ENCODE measurements at places on chromosomes 1 and 21.
A peak's percentile ranks its signal among the peaks of the same experiment; 100 is the strongest.

- no peak for DNase-seq
Measured at GRCh38 chr1:44860891-44861425, 17.9 kb upstream of the PTCH2 start.

GRCh38 chr1:21534674-21535378 lies 25.6 kb downstream of the ALPL start:
- DNase-seq, result peak; percentile 77

GRCh38 chr1:222535455-222535854 lies 12.4 kb downstream of the HHIPL2 start:
- DNase-seq, result no peak

- DNase-seq, result no peak
Measured at GRCh38 chr1:75985827-75986226, 53.6 kb upstream of the ASB17 start.

DNA sequence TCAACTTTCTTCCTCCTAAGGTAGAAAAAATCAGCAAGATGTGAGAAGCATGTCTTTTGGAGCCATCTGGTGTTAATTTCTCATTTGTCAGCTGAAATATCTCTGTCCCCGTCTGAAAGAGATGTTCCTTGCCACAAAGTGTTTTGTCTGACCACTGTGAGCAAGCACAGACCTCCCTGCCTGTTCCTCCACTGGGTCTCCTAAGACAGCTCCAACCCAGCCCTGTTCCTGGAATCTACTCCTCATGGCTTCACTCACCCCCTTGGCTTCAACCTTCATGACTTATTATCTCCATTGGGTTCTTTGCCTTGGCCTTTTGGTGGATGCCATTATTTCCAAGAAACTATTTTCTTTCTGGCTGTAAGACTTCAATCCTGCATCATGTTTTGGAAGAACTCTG lies 65.7 kb upstream of the CACHD1 start:
- no peak for DNase-seq

DNA sequence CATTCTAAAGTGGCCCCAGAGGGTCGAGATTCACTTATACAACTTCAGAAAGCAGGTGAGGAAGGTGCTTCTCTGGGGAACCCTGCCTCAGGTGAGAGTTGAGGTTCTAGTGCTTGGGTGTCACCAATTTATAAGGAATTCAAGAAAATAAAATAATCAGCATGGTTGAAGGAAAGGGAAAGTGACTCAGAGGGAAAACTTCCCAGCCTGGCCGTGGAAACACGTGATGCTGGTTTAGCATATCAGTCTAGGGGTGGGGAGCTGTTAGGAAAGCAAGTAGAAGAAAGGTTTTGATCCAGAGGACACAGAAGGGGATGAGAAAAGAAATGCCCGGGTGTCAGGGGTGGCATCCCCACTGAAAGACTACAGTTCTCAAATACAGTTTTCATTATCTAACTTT lies 37.7 kb upstream of the TMEM125 start:
- no peak for DNase-seq

DNA sequence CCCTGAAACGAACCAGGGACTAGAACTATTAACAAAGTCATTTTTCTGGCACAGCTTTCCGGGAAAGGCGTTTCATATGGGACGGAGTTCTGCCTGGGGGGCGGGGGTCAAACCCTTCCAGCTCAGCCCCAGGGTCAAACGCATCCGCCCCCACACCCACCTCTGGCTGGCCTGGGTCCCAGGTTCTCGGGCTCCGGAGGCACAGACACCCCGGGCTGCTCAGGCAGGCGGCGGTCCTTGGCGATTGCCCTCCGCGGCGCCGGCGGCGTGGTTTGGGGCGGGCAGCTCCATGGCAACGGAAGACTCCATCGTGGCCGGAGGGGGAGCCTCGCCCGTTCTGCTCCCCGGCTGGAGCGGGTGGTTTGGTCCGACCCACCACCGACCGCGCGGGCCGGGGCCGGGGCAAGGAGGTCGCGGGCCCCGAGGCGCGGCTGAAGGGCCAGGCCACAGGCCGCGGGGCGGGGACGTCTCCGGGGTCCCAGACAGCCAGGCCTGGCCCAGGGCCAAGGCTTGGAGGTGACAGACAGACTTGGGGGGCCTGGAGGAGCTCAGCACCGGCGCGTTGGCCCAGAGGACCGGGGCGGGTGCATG lies at the start of gene CFAP74:
CFAP74 (minus strand) TSS at position 246 of the 591 bp plus-strand sequence. CDS start 12,830 bp downstream, outside the sequence.
- no peak for DNase-seq

DNA sequence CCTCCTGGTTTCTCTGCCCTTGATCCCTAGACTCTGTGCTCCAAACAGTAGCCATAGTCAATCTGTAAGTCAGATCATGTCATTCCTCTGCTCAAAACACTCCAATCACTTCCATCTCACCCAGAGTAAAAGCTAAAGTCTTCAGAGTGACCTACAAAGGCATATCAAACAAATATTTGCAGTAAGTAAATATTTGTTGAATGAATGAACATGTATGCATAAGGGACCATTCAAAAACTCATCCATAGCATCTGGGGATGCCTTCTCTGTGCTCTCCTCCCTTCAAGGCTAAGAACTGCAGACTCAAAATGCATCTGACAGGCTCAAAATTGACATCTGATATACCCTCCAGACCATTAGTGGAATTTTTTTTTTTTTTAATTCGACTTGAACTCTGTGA lies 18.1 kb upstream of the AK5 start:
- no peak for DNase-seq

GRCh38 chr21:16419188-16419921 lies 689.6 kb downstream of the USP25 start:
- DNase-seq, result no peak

- DNase-seq, result no peak
Measured at GRCh38 chr1:11387829-11388228, 91.1 kb upstream of the DISP3 start.

DNA sequence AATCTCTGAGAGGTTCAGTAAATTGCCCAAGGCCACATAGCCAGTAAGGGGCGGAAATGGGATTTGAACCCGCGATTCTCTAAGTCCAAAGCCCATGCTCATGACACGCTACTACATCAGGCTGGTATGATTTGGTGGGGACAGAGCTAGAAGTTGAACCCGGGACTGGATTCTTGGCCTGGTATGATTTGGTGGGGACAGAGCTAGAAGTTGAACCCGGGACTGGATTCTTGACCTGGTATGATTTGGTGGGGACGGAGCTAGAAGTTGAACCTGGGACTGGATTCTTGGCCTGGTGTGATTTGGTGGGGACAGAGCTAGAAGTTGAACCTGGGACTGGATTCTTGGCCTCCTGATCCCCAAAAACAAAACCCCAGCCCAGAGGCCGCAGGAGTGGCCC lies 23.0 kb downstream of the EPHB2 start:
- no peak for DNase-seq

DNA sequence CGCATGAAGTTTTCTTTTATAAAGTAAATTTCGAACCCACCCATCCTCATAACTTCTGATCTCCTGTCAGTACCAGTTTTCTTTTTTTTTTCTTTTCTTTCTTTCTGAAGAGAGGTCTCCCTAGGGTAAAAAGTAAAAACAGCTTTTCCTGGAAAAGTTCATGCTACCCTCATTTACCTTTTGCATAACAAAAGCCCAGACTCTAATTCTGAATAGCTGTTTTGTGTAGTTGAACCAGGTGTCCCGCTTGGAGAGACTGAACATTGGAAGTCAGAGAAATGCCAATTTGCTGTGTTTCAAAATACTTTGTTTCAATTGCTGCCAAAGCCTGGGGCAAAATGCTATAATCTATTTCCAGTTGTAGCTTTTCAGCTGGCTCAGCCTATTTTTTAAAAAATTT lies 113.7 kb upstream of the RUNX1 start:
- DNase-seq, result no peak

- no peak for DNase-seq
Measured at GRCh38 chr1:6627841-6628545, 3.3 kb downstream of the THAP3 start.

DNA sequence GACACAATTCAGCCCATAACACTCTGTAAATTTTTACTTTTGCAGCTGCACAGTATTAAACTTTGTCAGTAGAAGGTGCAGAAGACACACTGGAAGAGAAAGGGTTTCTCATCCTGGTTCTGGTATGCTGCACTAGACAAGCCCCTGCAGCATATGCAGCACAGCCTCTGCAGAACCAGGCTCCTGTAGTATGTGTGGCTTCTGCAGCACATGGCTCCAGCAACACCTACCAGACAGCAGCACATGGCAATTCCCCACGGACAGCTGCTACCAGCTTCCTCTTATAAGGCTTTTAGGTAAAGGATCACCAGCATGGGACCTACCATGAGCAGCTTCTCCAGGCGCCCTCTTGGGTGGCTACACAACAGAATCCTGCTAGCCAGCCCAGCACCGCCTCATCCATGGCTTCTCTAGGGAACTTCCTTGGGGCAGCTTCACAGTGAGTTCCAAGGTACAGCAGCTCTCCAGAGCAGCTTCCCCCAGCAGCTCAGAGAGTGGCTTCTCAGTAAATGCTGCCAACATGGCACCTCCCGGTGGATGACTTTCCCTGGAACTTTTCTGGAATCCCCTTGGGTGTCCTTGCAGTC lies 534.4 kb upstream of the CXADR start:
- no peak for DNase-seq

DNA sequence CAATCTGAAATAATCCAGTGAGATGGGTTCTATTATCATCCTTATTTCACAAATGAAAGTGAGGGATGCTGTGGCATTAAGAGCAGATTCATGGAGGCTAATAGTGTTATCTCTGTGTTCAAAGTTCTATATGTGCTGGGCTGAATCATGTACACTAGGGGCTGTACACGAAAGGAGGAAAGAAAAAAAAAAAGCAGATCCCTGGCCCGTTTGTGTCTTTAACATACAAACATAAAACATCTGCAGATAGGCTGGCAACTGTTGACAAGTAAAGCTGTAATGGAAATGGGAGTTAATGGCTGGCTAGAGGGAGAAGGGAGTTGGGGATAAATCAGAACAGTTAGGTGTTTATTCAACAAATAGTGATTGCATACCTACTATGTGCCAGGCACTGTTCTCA lies 3.1 kb downstream of the WNT2B start:
- DNase-seq, result no peak

DNA sequence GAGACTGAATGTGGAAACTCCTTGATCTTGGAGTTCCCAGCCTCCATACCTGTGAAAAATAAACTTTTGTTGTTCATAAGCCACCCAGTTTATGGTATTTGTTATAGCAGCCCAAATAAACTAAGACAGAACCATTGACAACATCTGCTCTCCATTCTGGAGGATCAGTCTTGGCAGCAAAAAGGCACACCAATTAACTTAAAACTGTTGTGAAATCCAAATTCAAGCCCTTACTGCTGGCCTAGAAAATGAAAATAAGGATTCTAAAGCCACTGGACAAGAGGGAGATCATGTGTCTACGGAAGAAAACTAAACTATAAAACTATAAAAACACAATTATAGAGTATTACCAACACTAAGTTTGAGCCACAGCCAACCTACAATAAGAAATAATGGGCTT lies 172.1 kb upstream of the RNPC3 start:
- DNase-seq, result no peak

DNA sequence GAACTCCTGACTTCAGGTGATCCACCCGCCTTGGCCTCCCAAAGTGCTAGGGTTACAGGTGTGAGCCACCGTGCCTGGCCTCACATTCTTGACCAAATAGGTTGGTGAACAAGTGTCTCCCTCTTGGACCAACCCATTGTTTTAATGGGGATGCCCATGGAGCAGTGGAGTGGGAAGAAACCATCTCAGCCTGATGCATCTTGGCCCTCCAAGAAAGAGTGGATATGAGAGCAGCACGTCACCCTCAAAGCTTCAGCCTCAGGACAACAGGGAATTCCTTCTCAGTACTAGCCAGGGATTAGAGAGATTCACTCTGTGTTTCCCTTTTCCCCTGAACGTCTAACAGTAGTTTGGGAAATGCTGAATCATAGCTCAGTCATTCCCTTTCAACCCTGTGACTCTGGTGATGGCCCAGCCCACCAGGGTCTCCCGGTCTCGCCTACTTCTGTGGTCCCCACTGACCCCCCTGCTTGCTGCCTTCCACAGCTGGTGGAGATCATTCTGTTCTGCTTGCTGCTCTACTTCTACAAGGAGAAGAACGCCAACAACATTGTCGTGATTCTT lies 37.4 kb downstream of the NIPAL3 start:
- DNase-seq, result no peak

DNA sequence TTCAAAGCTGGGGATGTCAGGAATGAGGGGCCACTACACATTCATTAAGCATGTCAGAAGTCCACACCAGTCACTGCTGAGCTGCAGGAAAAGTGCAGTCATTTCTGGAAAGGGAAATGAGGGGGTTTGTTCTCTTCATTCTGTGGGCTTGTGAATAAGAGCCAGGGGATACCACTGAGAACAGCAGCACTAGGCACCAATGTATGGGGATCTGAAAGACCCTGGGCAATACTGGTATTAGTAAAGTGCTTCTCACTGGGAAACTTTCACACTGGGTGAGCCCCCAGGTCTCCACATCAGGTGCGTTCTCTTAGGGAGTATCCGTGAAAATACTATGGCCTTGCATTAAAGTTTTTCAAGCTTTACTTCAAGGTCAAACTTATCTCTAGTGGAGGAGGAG lies 49.9 kb downstream of the TGFB2 start:
- no peak for DNase-seq

GRCh38 chr1:94084085-94084484 lies 36.9 kb downstream of the ABCA4 start:
- no peak for DNase-seq

DNA sequence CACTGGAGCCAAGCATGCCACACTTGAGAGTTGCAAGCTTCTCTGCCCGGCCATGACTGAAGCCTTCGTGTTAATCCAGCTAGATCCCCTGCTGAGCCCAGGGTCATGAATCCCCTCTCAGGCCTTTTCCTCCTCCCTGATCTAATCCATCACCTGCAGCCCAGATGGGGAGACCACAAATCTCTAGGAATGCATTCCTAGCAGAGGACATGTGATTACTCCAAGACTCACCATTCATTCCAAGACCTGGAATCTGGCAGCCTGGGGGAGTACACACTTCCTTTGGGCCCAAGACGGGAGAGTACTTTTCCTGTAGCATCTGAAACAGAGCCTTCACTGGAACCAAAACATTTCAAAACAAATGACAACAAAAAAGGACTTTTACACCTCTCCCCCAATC lies 269.3 kb upstream of the NFIA start:
- DNase-seq, result no peak

DNA sequence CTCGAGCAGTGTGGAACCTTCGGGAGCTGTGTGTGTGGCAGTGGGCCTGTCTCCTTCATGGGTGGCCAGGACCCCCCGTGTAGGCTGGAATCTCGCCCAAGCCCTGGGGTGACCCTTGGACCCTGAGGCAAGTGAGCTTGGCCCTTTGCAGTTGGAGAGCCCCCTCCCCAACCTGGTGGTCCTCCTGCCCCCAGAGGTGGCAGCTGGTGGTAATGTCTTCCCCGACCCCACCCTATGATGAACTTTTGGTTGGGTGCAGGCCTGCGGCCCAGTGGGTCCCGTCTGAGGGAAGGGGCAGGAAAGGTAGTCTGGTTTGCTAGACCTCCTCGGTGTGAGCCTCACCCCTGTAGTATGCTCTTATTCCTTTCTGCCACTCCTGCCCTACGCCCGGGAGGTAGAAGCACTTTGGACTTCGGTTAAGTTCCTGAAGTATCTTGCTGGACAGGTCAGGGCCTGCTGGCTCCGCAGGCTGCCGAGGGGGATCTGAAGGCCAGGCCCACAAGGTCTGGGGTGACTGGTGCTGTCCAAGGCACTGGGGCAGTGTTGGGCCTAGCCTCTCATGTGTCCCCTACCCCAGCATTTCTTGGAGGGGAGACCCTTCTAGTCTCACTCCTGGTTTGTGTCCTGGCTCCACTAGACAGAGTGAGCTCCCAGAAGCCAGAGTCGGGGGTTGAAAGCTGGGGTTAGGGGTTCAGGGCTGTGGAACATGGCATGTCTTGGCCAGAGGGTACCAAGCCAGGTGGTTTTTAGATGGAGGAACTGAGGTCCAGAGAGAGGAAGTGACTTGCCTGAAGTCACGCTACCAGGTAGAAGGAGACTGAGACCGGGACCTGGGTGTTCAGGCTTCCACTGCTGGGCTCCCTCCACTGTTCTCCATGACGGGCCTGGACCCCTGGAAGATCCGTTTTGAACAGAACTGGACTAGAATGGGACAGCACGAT lies 1.8 kb downstream of the ZNF362 start:
- DNase-seq, result no peak
